ENCODE measurements at places on chromosomes 5 and 9.

DNA sequence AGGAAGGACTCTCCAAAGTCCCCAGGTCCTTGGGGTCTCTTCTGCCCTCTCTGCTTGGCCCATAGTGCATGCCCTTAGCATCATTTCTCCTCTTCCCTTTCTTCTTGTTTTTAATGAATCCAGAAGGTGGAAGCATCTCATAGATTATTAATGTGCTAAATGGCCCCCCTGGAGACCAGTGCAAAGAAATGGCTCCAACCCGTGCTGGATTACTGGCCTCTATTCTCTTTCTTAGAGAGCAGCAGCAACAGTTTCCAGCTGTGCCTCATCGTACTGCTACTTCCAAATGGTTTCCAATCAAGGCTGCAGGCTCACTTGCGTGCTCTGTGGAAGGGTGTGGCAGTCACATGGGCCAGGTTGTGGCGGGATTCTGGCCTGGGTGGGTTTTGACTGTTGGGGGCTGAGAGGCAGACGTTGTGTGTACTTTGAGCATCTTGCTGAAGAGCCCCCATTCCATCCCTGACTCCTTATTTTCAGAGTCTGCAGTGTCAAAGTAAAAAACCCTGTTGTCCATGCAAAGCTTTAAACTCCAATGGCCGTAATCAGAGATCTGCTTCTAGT is 139.7 kb downstream of the GABBR2 start:
- DNase-seq = no peak

- no peak for DNase-seq
Measured at GRCh38 chr5:77824981-77825380, 48.8 kb upstream of the TBCA start.

DNA sequence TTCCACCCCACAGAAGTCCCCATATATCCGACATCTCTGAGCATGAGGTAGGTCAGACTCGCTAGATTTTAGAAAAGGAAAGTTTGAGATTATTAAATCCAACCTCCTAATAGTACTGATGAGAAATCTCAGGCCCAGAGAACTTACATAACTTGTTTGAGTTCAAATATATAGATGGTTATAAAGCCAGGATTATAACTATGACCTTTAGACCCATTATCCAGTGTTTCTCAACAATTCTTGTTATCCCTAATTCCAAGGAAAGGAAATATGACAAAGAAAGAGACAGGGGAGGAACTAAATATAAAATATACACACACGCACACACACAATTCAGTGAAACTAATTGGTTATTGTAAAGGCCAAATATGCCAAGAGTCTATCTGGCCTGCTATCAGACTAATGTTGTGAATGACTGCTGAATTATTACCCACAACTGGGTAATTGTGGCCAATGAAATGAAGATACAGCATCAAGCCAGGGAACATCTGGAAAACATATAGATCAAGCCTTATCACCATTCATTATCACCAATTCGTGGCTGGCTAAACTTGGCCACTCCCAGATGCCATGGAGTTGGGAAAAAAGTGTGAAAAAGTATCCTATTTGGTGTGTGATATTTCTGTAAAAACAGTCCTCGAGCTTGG is 248.4 kb downstream of the PRELID2 start:
- DNase-seq = no peak

- peak; percentile 90 for DNase-seq
Measured at GRCh38 chr5:54457094-54457862, 1.8 kb downstream of the HSPB3 start.

All from IMR-90 (cell line).